ENCODE measurements at places on chromosomes 6 and 20.

- DNase-seq = no peak
These were observed 48.1 kb upstream of the SMLR1 start for GRCh38 chr6:130778946-130779657.

GRCh38 chr6:110528101-110528929 is 51.9 kb upstream of the SLC22A16 start:
- DNase-seq = peak; percentile 69

DNA sequence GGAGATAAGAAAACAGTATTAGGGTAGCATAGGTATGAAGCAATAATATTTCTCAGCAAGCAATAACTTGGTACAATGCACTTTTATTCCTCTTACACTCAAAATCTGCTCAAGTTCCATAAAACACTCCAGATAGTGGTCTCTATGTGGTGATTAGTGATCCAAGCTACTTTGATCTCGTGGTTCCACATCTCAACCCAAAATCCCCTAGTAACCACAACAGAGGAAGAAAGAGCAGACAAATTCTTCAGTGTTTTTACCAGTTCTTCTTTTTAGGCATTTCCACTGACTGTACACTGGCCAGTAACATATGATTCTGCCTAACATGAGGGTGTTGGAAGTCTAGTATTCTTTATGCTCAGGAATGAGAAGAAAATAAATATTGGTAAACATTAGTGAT is 309.0 kb upstream of the PTCHD4 start:
- DNase-seq = no peak

DNA sequence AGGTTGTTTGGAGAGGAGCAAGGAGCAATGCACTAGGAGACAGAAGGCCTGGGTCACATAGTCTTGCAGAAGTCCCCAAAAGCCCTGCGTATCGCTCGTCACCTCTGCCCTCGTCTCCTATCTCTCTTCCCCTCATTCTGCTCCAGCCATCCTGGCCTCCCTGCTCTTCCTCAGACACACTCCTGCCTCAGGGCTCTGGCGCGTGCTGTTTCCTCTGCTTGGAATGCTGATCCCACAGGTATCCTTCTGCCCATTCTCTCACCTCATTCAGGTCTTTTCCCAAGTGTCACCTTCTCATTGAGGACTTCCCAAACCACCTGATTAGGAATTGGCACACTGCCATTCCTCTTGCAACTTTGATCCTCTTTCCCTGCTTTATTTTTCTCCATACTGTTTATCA is 9.0 kb upstream of the SLC2A10 start:
- no peak for DNase-seq

GRCh38 chr6:44061375-44062104 is 65.7 kb downstream of the MRPL14 start:
- no peak for DNase-seq

GRCh38 chr20:1185790-1186334 is 1.1 kb upstream of the TMEM74B start:
- peak; percentile 79 for DNase-seq

DNA sequence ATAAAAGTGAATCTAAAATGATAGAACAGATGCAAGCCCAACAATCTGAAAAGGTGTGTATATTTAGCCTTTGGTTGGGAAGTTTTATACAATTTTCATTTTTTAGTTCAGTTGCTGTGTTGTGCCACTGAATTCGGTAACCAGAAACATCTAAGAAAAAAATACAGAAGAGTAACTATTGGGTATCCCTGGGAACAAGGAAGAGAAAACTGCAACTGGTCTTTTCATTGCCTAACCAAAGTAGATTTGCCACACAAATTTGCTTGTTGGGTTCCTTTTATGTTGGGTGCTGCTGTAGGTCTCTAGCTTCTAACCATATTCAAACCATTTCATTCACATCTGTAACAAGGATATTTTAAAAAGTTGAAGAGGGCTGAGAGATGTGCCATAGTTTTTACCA is 2.8 kb upstream of the TMEM30A start:
- no peak for DNase-seq

- no peak for DNase-seq
These were observed 44.9 kb upstream of the PKHD1 start for GRCh38 chr6:52132292-52132691.

DNA sequence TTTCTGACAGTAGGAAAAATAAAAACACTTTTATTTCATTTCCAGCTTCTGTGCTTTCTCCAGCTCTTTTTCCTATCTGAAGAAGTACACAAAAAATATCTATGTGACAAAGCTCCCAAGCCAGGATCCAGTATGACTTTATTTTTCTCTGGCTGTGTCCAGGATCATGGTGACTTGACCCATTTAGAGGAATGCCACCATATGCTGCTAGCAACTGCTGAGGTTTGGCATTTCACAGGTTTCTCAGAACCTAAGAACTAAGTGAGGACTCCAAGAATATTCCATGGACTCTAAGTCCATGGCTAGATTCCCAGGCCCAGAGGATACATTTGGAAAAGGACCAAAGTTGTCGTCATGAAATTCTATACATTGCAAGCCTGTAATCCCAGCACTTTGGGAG is 876.6 kb upstream of the FLRT3 start:
- no peak for DNase-seq

DNA sequence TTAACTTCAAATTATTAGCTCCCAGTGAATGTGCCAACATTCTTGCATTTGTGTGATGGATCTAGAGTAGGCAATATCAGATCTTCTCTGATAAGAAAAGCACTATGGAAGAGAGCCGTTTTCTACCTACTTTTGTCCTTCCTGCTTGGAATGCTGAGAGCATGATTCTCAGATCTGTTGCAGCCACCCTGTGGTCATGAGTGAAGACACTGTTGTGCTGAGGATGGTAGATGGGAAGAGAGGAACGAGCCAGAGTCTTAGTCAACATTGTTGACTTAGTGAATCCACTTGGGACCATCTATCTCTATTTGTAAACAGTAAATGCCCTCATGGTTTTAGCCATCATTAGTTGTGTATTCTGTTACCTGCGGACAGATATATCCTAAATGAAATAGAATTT is 202.6 kb downstream of the CD109 start:
- DNase-seq = no peak

- DNase-seq = no peak
These were observed 4.0 kb downstream of the MKKS start for GRCh38 chr20:10430000-10430466.

GRCh38 chr20:43744151-43744611 is 17.4 kb upstream of the GTSF1L start:
- peak; percentile 66 for DNase-seq

GRCh38 chr6:83592770-83593394 is 80.5 kb downstream of the PRSS35 start:
- no peak for DNase-seq

- DNase-seq = no peak
These were observed 144.5 kb downstream of the LPA start for GRCh38 chr6:160519603-160520042.

- DNase-seq = peak; percentile 23
These were observed 18.7 kb downstream of the FAM50B start for GRCh38 chr6:3867641-3868502.

GRCh38 chr6:41153451-41153850 is 696 bp downstream of the TREML1 start:
- DNase-seq = no peak

DNA sequence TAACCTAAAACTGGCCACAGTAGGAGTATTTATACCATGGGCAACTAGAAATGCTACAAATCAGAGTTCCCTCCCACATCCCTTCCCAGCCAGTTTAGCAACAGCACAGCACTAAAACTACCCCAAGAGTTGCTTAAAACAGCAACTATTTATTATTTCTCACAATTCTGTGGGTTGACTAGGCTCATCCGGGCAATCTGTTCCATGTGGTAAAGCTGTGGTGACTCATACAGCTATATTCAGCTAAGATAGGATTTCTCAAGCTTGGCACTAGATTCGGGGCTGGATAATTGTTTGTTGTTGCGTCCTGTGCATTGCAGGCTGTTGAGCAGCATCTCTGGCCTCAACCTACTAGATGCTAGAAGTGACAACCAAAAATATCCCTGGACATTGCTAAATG is 8.6 kb upstream of the HECA start:
- peak; percentile 60 for DNase-seq

DNA sequence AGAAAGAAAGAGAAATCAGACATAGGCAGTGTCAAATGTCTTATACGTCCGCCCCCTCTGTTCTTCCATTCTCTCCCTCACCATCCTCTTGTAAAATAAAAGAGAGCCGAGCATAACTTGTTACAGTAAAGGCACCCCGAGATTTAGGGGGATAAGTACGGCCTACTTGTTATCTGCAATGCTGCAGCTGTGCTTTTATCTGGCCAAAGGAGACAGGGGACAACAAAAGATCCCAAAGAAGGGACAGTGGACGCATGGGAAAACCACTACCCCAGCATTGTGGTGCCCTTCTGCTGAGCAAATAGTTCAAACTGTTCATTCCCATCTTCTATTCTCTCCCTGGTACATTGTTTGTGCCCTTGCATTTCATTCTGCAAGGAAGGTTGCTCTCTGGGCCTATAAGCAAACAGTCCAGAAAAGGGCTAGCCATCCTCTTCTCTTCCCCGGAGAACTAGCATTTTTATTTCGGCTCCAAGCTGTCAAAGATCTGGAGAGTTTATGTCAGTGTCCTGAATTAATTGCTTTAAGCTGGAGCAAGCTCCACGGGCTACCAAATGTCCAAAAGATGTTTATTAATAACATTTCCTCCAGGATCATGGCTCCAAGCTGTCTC is 22.3 kb downstream of the FOXA2 start:
- DNase-seq = no peak

- DNase-seq = no peak
These were observed 37.5 kb downstream of the MAK start for GRCh38 chr6:10800810-10801209.

DNA sequence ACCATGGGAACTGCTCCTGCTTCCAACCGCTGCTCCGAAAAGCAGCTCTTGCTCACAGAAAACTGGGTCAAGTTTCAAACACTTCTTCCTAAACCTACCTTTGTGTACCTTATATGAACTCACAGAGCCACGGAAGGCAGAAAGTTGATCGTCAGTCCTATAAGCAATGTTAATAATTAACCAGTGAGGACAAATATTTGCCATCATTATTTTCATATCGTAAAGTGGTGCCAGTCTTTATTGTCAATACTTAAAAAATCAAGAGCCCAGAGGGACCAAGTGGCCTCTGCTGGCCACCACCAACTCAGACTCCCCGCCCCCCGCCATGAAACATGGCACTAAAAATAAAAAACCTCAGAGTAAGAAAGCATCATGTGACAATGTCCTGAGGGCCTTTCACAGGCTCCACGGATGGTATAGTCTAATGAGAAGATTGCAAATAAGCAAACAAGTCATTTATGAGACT is 9.1 kb upstream of the PBOV1 start:
- no peak for DNase-seq

DNA sequence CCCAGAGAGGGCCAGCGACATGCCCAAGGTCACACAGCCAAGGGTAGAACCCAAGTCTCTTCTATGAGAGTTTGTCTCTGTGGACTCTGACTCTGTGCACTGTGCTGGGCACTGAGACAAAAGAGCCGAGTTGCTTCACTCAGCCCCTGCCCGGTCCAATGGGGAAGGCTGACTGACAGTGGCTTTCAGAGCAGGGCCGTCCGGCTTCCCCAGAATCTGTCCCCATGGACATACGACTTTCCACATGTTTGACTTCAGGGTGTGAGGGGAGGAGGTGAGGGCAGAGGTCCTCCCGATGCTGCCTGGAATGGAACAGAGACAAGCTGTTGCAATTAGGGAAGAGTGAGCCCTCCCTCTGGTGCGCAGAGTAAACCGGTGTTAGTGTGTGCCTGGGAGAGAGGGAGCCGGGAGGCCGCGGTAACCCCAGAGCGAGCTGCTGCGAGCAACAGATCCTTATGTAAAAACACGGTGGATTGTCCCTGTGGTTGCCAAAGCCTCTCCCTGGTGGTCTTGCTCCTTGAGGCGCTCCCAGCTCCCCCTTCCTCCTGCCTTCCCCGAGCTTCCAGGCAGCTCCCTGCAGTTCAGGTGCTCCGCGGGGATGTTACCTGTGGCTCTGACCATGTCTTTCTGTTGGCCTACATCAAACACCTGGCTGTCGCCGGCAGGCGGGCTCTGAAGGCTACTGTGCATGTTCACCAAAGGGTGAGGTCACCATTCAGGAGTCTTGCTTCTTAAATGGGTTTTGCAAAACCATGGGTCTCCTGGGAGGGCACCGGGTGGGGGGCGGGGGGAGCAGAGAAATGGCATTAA is 672 bp downstream of the SIRPA start:
- DNase-seq = no peak

- DNase-seq = no peak
These were observed 22.0 kb downstream of the STXBP5 start for GRCh38 chr6:147226163-147226724.

DNA sequence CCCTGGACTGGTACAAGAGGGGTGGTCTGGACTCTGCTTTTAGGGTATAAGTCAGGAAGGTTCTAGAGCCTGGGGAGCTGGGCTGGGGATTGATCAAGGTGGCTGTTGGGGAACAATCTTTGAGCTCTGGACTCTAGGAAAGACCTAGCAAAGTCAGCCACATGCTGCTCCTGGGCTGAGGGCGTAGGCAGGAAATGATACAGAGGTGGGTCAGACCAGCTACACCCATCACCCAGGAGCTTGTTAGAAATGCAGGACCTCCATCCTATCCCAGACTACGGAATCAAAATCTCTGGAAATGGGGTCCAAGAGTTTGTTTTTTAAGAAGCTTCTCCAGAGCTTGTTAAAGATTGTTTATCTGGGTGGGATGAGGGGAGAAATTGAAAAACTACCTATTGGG is 9.4 kb downstream of the ADTRP start:
- DNase-seq = no peak

- DNase-seq = no peak
These were observed 12.9 kb upstream of the CCN6 start for GRCh38 chr6:112040956-112041355.

GRCh38 chr6:5481033-5481432 is 219.7 kb downstream of the FARS2 start:
- DNase-seq = no peak

DNA sequence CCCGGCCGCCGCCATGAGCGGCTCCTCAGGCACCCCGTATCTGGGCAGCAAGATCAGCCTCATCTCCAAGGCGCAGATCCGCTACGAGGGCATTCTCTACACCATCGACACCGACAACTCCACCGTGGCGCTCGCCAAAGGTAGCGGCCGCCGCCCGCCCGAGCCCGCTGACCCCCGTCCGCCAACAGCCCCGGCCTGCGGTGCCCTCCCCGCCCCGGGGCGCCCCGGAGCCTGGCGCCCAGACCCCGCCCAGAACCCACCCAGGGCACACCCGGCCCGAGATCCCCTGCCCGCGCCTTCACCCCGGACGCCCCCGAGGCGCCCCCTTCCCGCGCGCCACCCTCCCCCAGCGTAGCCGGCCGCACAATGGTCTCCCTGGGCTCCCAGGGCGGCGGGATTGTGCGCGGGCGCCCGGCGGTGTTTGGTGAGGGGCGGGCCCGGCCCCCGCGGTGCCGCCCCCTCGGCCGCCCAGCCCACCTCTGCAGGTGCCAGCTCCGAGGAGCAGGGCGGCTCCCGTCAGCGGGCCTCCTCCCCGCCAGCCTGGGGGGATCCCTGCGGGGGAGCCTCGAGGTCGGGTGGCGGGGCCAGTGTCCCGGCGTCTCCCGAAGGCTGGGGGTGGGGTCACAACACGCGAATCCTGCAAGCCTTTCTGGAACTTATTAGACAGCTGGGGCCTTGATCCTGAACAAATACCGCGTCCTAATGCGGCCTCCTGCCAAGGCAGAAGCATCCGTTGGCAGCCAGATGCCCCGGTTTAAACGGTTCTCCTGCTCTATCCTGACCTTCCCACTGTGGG is 577 bp downstream of the LSM14B start:
- peak; percentile 54 for DNase-seq

All from activated CD4-positive, alpha-beta T cell treated with anti-CD3 and anti-CD28 coated beads for 36 hours (primary cell).